M059J (cell line): ENCODE measurements at places on chromosomes 2 and 18. TPM values are rescaled to one million over a fixed set of nuclear protein-coding genes. Genes with fewer than 3 reads are reported as not detected.

The EMX1 gene
- not detected in 2 replicates for total RNA-seq

The IL36G gene
- not detected in 2 replicates for total RNA-seq

The KCNF1 gene
- total RNA-seq, result 0.07 TPM in 1 of 2 replicates, not detected in the other

The NHEJ1 gene
- 13.6 and 19.2 TPM in 2 replicates for total RNA-seq

The LRRFIP1 gene
- total RNA-seq, result 12.5 and 29.9 TPM in 2 replicates

The TEKT4 gene
- not detected in 2 replicates for total RNA-seq

The RPRM gene
- 0.27 and 0.34 TPM in 2 replicates for total RNA-seq

The ANO7 gene
- 0.62 and 0.76 TPM in 2 replicates for total RNA-seq

The ZSWIM2 gene
- not detected in 2 replicates for total RNA-seq

The COL6A3 gene
- total RNA-seq, result 2.1 and 3.5 TPM in 2 replicates

The CD8A gene
- not detected in 2 replicates for total RNA-seq

The SP140 gene
- 2.0 and 11.8 TPM in 2 replicates for total RNA-seq

The KRTCAP3 gene
- not detected in 2 replicates for total RNA-seq

GRCh38 chr2:45691171-45691999 lies 39.9 kb downstream of the PRKCE start:
- DNase-seq, result no peak

DNA sequence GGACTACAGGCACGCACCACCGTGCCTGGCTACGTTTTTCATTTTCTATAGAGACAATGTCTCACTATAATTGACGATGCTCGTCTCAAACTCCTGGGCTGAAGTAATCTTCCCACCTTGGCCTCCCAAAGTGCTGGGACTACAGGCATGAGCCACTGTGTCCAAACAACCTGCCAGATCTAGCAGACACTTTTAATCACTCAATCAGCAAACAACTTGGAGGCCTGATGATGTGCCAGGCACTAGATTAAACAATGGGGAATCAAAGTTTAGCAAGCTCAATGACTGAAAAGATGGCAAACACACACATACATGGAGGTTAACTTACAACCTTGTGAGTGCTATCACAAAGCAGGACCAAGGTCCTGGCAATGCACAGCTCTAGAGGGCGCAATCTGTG lies 29.8 kb upstream of the RMP24 start:
- DNase-seq, result no peak

- no peak for DNase-seq
Measured at GRCh38 chr2:157334797-157335196, 9.2 kb upstream of the ERMN start.

GRCh38 chr18:12657684-12658425 lies at the start of gene SPIRE1:
SPIRE1 (minus strand) TSS chr18:12658107; CDS start chr18:12657866, 241 bp downstream.
- DNase-seq, result peak; percentile 67

GRCh38 chr2:8121826-8122513 lies 559.9 kb upstream of the ID2 start:
- no peak for DNase-seq

DNA sequence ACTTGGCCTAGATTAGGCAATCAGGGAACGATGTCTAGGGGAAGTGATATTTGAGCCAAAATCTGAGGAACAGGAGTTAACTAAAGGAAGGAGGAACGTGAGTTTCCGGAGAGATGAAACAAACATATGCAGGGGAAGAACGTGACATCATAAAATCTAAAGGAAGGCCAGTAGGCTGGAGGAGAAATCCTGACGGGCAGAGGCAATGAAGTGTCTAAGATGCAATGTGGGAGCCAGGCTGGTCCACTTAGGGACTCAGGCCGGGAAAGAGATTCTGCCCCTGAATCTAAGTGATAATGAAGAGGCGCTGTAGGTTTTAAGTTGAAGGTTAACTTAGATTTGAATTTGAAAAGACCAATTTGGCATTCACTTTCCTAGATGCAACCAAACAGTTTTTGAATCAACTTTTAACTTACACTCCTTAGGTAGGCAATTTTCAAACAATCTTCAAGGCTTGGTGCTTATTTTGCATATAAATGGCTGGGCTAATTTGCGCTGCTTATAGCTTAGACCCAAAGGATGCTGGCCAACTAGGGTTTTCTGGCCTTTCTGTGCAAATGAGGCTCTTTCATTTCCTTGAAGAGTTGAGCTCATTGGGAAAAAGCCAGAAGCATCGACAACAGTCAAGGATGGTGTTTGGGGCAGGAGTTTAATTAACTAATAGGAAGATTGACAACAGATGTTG lies 221.7 kb downstream of the SOX11 start:
- no peak for DNase-seq

DNA sequence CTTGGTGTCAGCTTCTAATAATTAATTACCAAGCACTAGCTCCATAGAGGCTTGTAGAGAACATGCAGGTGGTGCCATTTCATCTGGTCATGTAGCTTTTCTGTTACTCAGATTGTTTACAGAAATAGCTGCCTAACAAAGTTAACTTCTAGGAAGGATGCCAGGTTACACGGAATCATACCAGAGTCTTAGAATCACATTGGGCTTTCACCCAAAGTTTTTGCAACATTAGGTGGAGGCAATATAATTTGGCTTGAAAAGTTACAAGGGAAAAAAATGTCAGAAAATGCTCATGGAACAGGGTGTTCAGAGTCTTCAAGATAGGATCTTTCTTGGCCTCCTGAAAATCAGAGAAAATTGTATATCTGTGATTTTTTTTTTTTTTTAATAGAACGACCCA lies 135.6 kb downstream of the ARHGAP15 start:
- DNase-seq, result peak; percentile 75

DNA sequence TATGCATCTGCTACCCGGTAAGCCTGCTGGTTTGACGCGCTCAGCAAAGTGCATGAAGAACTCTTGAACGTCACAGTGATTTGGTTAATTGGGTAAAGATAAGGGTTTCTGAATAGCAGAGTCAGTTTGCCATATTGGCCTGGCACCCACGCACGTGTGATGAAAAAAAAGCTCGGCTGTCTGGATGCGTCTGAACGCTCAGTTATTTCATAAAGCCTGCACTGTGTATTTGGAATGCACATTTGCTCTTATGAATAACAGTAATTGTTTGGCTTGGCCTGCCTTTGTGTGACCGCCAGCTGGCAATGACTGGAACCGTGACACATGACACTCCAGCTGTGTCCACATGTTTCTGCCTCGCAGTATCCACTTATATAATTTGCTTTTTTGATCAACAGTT lies 129.2 kb upstream of the MEIS1 start:
- no peak for DNase-seq

DNA sequence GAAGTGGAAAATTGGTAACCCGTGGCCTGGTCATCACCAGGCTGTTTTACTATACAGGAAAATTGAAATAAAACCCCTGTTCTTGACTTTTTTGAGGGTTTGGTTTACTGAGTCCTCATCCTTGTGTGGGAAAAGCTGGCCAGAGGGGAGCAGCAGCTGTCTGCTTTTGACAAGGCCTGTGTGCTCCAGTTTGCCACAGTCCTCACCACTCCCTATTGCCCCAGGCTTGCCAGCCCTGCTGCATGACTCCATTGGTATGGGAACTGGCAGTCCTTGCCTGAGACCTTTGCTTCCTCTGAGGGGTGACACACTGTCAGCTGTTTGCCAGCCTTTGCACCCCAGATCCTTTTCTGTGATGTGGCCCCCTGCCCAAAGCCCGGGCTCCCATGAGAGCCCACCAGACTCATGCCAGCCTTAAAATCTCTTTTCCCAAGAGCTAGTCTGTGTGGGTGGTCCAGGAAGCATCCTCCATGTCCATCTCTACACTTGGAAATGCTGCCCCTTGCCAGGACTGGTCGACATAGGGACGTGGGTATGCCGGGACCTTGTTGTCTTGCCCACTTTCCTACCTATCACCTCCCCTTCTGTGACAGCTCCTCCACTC lies 39.0 kb downstream of the GLI2 start:
- DNase-seq, result no peak

DNA sequence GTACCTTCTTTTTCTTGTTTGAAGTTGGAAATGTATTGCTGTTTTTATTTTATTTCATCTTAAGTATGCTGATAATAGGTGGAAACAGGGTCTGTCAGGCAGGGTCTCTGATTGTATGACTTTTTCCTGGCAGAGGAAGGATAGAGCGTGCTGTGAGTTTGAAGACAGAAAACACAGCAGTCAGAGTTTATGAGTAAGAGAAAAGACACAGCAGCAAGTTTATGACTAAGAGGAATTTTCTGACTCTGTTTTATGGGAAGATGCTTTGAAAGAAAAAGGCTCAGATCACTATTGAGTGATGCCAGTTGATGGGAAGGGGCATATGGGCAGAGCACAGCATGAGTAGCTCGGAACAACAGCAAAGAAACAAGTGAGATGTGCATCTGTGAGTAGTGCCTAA lies 379.1 kb downstream of the MEIS1 start:
- DNase-seq, result peak; percentile 7

DNA sequence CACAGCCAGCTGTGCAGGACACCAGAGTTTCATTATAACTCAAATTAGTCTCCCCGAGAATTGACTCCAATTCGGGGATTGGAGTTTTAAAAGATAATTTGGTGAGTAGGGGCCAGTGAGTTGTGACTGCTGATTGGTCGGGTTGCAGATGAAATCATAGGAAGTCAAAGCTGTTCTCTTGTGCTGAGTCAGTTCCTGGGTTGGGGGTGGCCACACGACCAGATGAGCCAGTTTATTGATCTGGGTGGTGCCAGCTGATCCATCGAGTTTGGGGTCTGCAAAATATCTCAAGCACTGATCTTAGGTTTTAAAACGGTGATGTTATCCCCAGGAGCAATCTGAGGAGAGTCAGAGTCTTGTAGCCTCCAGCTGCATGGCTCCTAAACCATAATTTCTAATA lies 82.7 kb upstream of the SLC66A3 start:
- no peak for DNase-seq

DNA sequence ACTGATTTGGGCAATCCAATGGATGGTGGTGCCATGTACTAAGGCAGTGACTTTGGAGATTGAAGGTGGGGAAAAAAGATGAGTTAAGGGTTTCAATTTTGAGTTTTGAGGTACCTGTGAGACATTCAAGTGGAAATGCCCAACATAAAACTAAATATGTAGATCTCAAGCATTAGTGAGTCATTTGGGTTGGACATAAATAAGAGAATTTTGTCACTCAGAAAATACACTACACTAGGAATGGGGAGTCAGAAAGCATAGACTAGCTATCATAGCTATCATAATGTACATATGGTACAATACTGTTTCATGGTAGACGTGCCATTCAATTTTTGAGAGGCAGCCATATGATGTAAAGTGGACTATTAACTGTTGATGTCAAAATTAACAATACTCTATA lies 56.1 kb downstream of the FBXO11 start:
- no peak for DNase-seq

- DNase-seq, result no peak
Measured at GRCh38 chr18:9665314-9665713, 42.8 kb upstream of the RAB31 start.

- no peak for DNase-seq
Measured at GRCh38 chr18:31156821-31157763, 5.6 kb downstream of the DSC1 start.

DNA sequence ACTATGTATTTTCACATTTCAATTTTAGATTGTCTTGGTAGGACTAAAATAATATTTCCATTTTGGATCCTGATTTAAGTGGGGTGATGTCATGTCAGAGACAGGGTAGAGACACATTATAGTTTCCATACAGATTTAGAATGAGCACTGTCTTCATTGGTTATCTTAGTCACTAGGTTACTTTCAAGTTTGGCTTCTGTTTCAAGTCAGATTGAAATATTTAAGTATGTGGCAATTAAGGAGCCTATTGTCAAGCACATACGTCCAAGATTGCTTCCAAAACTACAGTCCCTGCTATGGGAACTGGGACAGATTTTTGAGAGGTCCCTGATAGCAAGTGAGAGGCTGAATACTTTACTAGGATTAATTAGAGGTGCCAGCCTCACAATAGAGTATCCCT lies 89.2 kb upstream of the FAM117B start:
- no peak for DNase-seq

- DNase-seq, result peak; percentile 87
Measured at GRCh38 chr2:26630669-26631360, 10.4 kb downstream of the CIB4 start.

- no peak for DNase-seq
Measured at GRCh38 chr2:241034490-241035141, 36.2 kb downstream of the SNED1 start.

GRCh38 chr2:30262716-30263309 lies 31.5 kb downstream of the LBH start:
- no peak for DNase-seq

DNA sequence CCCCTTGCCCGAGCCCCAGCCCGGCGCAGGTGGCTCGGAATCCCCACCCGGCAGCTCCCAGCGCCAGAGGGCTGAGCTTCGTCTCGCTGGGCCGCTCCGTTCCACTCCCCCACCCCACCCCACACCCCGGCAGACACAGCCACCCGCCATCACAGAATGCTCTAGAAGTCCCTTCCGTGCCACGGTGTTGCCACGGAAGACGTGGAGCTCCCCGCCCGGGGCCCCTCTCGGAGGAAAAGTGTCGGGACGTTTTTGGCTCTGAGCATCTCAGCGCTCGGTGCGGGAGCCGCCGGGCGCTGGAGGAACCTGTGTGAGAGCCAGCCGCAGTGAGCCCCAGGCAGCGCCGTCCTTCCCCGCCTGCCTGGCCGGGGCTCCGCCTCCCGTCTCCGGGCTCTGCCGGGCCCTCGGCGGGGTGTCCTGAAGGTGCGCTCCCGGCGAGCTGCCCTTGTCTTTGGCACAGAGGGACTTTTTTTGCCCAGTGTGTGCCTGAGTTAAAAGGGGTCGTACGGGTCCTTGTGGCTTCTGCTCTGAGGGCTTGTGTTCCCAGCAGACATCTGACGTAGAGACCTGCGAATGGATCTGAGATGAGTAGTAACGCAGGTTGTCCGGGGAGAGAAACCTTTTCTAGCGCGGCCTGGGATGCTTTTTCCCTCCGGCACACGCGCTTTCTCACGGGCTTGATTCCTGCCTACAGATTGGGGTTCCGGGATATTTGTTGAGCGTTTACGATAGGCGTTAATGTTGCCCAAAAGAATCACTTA lies 1.8 kb downstream of the ZCCHC2 start:
- DNase-seq, result peak; percentile 61

GRCh38 chr18:35861367-35862118 lies 110.9 kb upstream of the RMP24 start:
- no peak for DNase-seq

DNA sequence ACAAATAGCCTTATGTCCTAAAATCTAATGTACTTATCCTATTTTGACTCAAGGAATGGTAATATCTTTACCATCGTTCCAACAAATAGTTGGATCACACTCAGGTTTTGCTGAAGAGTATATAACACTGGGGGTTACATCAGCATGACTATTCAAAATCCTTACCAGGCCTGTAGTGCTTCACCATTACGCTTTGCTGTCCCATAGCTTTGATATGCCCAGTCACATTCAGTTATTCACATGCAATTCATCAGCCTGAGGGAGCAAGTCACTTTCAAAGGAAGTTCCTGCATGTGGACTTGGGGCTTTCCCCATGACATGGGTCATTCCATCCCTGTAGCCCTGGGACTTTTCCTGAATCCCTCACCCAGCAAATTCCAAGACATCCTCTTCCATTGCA lies 39.6 kb downstream of the FTCDNL1 start:
- DNase-seq, result no peak

DNA sequence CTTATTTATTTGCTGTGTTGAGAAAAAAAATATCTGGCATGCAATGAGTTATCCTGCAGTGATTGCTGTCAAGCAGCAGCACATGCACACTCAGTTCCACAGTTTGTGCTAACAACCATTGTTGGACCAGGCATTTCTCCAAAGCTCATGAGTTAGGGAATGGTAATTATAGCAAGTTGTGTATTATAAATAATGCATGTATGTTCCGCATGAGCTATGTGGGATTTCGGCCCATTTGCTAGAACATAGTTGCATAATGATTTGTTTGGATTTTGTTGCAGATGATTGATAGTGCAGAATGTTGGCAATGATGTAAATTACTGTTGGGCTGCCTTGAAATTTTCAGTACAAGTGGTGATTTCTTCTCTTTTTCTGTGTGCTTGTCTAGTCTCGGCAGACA lies 10.7 kb downstream of the KCNJ3 start:
- DNase-seq, result no peak

- DNase-seq, result no peak
Measured at GRCh38 chr2:105806996-105807395, 62.3 kb downstream of the NCK2 start.
